T-helper 17 cell (primary cell): ENCODE measurements at places on chromosomes 2 and 18.

- H3K4me1 ChIP-seq, result peaks cover 3% of the 10 kb centered on the region
- no peak for DNase-seq
- H3K27me3 ChIP-seq, result peaks cover 56% of the 10 kb centered on the region
- no peak overlapping the region for H3K27ac ChIP-seq
- H3K36me3 ChIP-seq, result no peaks in the 10 kb centered on the region
Observed at GRCh38 chr18:75548353-75548905, 120.9 kb upstream of the SMIM21 start.

GRCh38 chr18:68288408-68288807, 426.5 kb downstream of the TMX3 start:
- no peaks in the 10 kb centered on the region for H3K4me1 ChIP-seq
- no peak for DNase-seq
- H3K27ac ChIP-seq, result no peak overlapping the region
- no peaks in the 10 kb centered on the region for H3K36me3 ChIP-seq
- H3K4me3 ChIP-seq, result no peak overlapping the region
- no peaks in the 10 kb centered on the region for H3K27me3 ChIP-seq

GRCh38 chr2:181234487-181234891, 222.7 kb upstream of the ITGA4 start:
- no peak overlapping the region for H3K4me3 ChIP-seq
- H3K27me3 ChIP-seq, result no peaks in the 10 kb centered on the region
- H3K27ac ChIP-seq, result no peak overlapping the region
- no peak for DNase-seq
- peaks cover 4% of the 10 kb centered on the region for H3K36me3 ChIP-seq
- H3K4me1 ChIP-seq, result peaks cover 7% of the 10 kb centered on the region

DNA sequence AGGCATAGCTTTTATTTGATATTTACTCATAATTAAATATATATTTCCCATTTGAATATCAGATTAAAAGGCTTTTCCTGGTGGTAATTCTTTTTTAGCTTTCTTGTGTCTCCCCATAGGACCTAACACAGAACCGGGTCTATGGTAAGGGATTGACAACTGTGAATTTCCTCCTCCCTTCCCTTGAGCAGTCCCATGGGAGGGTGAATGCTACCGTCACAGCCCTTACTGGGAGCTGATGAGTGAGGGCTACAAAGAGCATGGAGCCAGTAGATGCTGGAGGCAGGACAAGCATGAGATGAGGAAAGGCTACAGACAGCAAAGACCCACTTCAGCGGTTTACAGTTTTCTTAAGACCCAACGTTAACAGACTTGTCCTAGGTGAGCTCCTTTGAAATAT, 170.6 kb upstream of the EPAS1 start:
- no peaks in the 10 kb centered on the region for H3K4me1 ChIP-seq
- peaks cover 2% of the 10 kb centered on the region for H3K36me3 ChIP-seq
- no peaks in the 10 kb centered on the region for H3K27me3 ChIP-seq
- no peak overlapping the region for H3K4me3 ChIP-seq

DNA sequence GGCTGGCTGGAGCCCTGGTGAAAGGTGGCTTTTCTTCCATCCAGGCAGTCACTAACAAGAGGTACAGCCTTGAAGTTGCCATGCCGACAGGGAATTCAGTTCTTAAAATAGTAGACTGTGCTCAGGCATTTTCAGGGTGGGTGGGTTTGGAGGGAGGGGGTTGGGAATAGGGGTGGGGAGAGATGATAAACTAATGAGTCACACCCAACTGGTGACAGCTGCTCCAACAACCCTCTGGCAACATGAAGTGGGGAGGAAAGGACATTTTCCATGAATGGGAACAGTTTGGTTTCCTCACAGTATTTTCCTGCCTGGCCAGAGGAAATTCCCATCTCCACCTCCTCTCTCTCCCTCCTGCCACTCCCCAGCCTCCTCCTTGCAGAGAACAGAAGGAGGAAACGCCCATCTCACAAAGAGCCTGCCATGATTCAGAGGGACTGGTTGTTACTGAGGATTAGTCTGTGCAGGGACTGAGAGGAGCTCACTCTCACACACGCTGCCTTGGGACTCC, 113.0 kb upstream of the SLC1A4 start:
- H3K4me1 ChIP-seq, result peaks cover 10% of the 10 kb centered on the region
- no peak overlapping the region for H3K4me3 ChIP-seq
- H3K27me3 ChIP-seq, result peaks cover 29% of the 10 kb centered on the region
- H3K36me3 ChIP-seq, result no peaks in the 10 kb centered on the region

DNA sequence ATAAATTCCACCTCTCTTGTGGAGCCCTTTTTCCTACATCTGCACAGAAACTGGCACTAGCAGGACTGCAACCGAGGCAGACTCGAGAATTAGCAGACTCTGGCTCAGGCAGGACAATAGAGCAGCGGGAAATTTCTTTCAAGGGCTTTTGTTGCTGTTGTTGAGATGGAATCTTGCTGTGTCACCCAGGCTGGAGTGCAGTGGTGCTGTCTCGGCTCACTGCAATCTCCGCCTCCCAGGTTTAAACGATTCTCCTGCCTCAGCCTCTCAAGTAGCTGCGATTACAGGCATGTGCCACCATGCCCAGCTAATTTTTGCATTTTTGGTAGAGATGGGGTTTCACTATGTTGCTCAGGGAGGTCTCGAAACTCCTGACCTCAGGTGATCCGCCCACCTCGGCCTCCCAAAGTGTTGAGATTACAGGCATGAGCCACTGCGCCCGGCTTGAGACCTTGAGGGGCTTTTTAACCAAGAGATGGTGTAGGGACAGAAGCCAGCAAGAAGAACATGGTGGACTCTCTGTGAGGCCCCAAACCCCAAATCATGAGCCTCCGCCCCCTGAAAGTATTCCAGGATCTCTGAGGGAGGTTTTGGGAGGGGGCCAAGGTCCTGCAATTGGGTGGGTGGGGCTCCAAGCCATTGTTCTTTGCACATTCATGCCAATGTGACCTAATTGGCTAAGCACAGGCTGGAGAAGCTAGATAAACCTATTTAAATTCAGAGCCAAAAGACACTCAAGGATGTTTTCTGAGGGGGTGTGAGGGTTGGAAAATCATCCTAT, 68.4 kb upstream of the MSH2 start:
- no peak overlapping the region for H3K4me3 ChIP-seq
- H3K36me3 ChIP-seq, result no peaks in the 10 kb centered on the region
- DNase-seq, result no peak
- H3K27me3 ChIP-seq, result peaks cover 23% of the 10 kb centered on the region

GRCh38 chr2:62765619-62766376, 60.3 kb downstream of the EHBP1 start:
- H3K4me1 ChIP-seq, result peaks cover 14% of the 10 kb centered on the region
- DNase-seq, result no peak
- H3K27ac ChIP-seq, result no peak overlapping the region
- peaks cover 6% of the 10 kb centered on the region for H3K36me3 ChIP-seq
- no peaks in the 10 kb centered on the region for H3K27me3 ChIP-seq

DNA sequence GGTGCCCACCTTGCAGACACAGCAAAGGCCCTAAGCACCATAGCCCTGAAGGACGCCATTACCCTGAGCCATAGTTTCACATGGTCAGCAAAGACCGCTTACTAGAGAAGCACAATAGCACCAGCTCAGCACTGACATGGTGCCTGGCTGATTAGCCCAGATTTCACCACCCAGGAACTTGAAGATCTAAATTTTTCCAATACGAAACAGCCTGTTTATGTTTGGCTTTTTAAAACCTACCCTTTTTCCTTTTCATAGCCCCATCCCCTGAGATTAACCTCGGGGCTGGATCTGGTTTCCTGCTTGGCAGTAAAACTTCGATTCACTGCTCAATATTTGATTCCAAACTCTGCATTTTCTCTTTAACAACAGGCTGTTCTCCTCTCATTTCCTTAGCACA, 158.5 kb upstream of the PID1 start:
- no peak overlapping the region for H3K27ac ChIP-seq
- no peak for DNase-seq
- H3K36me3 ChIP-seq, result no peaks in the 10 kb centered on the region
- peaks cover 15% of the 10 kb centered on the region for H3K27me3 ChIP-seq
- H3K4me3 ChIP-seq, result no peak overlapping the region

GRCh38 chr2:46748121-46748520, 167.5 kb downstream of the MCFD2 start:
- no peak for DNase-seq
- no peak overlapping the region for H3K27ac ChIP-seq
- H3K36me3 ChIP-seq, result no peaks in the 10 kb centered on the region
- H3K4me1 ChIP-seq, result peaks cover 19% of the 10 kb centered on the region
- no peaks in the 10 kb centered on the region for H3K27me3 ChIP-seq
- H3K4me3 ChIP-seq, result no peak overlapping the region

GRCh38 chr2:153403940-153404339, 74.6 kb downstream of the RPRM start:
- DNase-seq, result no peak
- H3K4me1 ChIP-seq, result no peaks in the 10 kb centered on the region
- H3K4me3 ChIP-seq, result no peak overlapping the region
- no peaks in the 10 kb centered on the region for H3K36me3 ChIP-seq
- H3K27ac ChIP-seq, result no peak overlapping the region
- no peaks in the 10 kb centered on the region for H3K27me3 ChIP-seq

DNA sequence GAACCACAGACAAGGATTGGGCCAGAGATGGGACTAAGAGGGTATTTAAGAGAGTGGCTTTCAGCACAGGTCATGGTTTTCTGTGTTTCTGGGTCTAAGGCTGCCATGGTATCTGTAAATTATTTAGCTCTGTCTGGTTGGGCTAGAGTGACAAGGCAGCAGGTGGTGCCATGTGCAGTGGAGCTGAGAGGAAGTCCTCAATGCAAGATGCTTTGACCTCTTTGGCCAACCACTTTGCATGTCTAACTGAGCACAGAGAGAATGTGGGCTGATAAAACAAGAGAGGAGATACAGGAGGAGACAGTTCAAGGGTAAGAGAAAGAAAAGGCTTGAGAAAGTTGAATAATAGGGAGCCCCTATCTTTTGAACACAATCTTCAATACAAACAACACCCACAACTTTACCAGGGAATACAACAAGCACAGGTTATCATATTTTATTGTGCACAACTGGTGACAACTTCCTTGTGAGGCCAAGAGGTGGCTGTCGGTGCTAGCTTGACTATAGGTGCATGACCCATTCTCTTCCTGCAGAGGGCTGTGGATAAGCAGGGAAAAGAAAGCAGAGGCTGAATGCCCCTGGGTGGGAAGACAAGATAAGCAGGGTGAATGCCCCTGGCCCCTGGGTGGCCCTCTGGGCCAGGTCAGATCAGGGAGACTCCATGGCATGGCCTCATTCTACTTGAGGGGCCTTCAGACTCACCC, 12.3 kb downstream of the FLACC1 start:
- peaks cover 4% of the 10 kb centered on the region for H3K4me1 ChIP-seq
- DNase-seq, result no peak
- H3K27me3 ChIP-seq, result no peaks in the 10 kb centered on the region
- no peak overlapping the region for H3K4me3 ChIP-seq
- no peak overlapping the region for H3K27ac ChIP-seq

DNA sequence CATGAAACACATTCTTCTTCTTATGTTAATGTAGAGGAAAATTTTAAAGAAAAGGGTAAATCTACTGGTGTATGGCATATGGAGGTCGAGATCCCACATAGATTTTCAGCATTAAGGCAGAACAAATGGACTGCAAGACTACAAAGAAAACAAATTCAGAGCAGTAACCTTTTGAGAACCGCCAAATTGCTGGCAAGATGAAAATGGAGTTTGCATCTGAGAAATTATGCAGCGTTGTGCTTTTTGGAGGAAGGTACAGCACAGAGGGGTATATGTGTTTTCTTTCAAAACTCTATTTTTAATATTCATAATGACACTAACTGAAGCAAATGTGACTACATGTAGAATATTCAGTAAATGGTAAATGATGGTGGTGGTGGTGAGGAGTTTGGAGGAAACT, 59.0 kb upstream of the PARD3B start:
- H3K36me3 ChIP-seq, result no peaks in the 10 kb centered on the region
- no peak overlapping the region for H3K27ac ChIP-seq
- H3K4me1 ChIP-seq, result no peaks in the 10 kb centered on the region
- H3K27me3 ChIP-seq, result peaks cover 22% of the 10 kb centered on the region

GRCh38 chr18:10131460-10132395, 217.9 kb downstream of the VAPA start:
- peaks cover 65% of the 10 kb centered on the region for H3K27me3 ChIP-seq
- H3K4me1 ChIP-seq, result no peaks in the 10 kb centered on the region
- no peaks in the 10 kb centered on the region for H3K36me3 ChIP-seq
- no peak overlapping the region for H3K4me3 ChIP-seq
- no peak overlapping the region for H3K27ac ChIP-seq

DNA sequence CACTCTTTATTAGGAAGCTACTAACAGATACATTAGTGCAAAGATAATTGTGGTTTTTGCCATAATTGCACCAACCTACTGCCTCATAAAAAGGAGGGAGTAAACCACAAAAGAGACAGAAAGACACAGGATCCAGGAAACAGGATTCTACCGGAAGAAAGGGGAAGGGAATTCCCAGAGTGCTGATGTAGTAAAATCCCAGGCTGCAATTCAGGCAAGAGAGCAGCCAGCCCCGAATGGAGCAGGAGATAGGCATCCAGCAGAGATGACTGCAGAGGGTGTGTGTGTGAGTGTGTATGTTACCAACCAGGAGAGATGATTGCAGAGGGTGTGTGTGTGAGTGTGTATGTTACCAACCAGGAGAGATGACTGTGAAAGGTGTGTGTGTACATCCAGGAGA, 84.4 kb downstream of the KCNS3 start:
- no peak overlapping the region for H3K27ac ChIP-seq
- H3K4me3 ChIP-seq, result no peak overlapping the region
- no peaks in the 10 kb centered on the region for H3K36me3 ChIP-seq
- DNase-seq, result no peak

DNA sequence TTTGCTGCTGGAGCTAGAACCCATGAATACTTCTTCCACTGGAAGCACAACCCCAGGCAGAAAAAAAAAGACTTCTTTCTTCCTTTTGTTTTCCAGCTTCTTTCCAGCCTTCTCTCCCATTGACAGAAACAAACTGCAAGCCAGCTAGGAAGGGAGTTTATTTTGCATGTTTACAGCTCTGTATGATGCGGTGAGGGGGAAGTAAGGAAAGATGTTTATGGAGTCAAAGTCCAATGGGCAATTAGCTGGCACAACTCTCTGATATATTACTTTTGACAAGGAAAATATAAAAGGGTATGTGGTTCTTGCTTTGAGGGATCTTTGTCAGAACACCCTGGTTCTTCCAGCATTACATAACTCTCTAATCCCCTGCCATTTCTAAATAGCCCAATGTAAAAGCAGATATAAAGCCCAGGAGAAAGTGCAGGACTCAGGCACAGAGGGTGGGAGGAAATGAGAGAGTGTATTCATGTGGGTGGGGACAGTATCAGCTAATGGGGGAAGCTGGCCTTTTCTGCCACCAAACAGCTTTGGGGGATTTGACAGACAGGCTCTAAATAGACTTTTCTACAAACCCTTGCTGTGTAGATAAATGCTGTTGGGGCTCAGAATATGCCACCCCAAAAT, 9.3 kb upstream of the NMS start:
- H3K27ac ChIP-seq, result no peak overlapping the region
- peaks cover 2% of the 10 kb centered on the region for H3K36me3 ChIP-seq
- peaks cover 2% of the 10 kb centered on the region for H3K4me1 ChIP-seq
- no peak for DNase-seq
- peaks cover 34% of the 10 kb centered on the region for H3K27me3 ChIP-seq
